ENCODE measurements at places on chromosomes 2 and 18. TPM values are rescaled to one million over a fixed set of nuclear protein-coding genes. Genes with fewer than 3 reads are reported as not detected.

DNA sequence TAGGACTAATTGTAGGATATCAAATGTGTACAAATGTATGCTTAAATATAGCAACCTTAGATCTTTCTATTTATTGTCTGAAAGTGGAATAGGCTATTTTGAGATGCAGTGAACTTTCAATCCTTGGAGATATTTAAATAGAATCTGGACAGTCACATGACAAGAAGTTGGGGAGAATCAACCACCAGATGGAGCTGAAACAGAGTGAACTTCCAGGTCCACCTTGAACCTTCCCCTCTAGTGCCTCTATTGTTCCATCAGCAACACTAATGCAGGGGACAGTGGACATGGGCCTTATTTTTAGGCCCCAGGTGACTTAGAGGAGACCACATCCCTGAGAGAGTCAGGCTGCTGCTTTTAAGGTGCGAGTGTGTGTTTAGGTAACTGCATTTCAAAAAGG, 37.0 kb upstream of the CRIM1 start:
- no peaks in the 10 kb centered on the region for H3K36me3 ChIP-seq
- H3K27me3 ChIP-seq: no peaks in the 10 kb centered on the region
- DNase-seq: no peak
- no peaks in the 10 kb centered on the region for H3K4me1 ChIP-seq
- no peak overlapping the region for H3K27ac ChIP-seq

DNA sequence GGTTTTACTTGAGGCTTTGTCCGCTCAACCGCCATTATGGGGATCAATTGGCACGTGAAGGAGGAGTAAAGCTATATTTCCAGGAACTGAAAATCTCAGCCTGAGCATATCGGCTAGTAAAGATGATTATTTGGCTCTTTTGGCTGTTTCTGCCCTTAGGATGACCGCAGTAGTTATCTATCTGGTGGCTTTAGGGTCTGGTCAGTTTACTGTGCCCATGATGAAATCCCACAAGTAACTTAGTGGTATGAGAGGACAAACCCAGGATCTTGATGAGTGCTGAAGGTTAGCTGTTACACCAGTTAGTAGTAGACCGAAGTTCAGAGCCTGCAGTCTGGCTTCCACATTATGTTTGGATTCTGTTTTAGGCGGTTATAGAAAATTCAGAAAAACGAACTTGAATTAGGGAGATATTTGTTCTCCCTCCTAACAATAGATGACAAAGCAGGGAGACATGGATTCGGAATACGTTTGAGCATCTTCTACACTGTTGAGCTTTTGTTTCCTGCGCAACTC, 1.2 kb downstream of the MAT2A start:
- H3K36me3 ChIP-seq: peaks cover 18% of the 10 kb centered on the region
- H3K27ac ChIP-seq: peak overlapping the region; percentile 98
- no peak for DNase-seq

- DNase-seq: no peak
- no peak overlapping the region for H3K27ac ChIP-seq
- H3K27me3 ChIP-seq: no peaks in the 10 kb centered on the region
- no peaks in the 10 kb centered on the region for H3K36me3 ChIP-seq
Observed at GRCh38 chr2:51667679-51668078, 635.7 kb upstream of the NRXN1 start.

GRCh38 chr2:17272170-17272569, 246.1 kb downstream of the RAD51AP2 start:
- no peak for DNase-seq
- H3K27me3 ChIP-seq: no peaks in the 10 kb centered on the region
- H3K27ac ChIP-seq: no peak overlapping the region
- no peaks in the 10 kb centered on the region for H3K36me3 ChIP-seq

DNA sequence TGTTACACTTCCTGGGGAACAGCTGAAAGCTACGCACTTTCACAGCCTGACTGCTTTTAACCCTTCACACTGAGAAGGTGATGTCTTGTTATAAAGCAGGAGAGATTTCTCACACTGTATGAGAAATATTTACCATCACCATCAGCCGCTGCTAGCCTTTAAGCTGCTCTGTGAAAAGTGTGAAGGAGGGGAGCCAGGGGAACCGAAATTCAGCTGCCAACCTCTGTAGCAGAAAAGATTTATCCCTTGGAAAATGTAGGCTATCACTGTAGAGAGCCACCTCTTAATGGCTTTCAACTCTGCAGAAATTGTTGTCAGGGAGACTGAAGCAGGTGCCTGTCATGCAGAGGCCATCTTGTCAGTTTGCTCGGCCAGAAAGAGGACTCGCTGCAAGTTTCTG, 145.3 kb downstream of the SP3 start:
- DNase-seq: no peak
- no peaks in the 10 kb centered on the region for H3K27me3 ChIP-seq
- no peaks in the 10 kb centered on the region for H3K36me3 ChIP-seq
- H3K27ac ChIP-seq: no peak overlapping the region

- H3K4me1 ChIP-seq: peaks cover 7% of the 10 kb centered on the region
- H3K36me3 ChIP-seq: no peaks in the 10 kb centered on the region
- no peak for DNase-seq
- H3K4me3 ChIP-seq: no peak overlapping the region
Observed at GRCh38 chr2:46780801-46781445, 134.7 kb downstream of the MCFD2 start.

- H3K36me3 ChIP-seq: no peaks in the 10 kb centered on the region
- no peaks in the 10 kb centered on the region for H3K27me3 ChIP-seq
- no peaks in the 10 kb centered on the region for H3K4me1 ChIP-seq
- no peak overlapping the region for H3K27ac ChIP-seq
Observed at GRCh38 chr18:73859837-73860397, 287.7 kb downstream of the FBXO15 start.

- H3K27me3 ChIP-seq: no peaks in the 10 kb centered on the region
- no peaks in the 10 kb centered on the region for H3K36me3 ChIP-seq
- no peak overlapping the region for H3K27ac ChIP-seq
- H3K4me3 ChIP-seq: no peak overlapping the region
- DNase-seq: no peak
Observed at GRCh38 chr2:230541934-230542380, 126.0 kb downstream of the SP100 start.

DNA sequence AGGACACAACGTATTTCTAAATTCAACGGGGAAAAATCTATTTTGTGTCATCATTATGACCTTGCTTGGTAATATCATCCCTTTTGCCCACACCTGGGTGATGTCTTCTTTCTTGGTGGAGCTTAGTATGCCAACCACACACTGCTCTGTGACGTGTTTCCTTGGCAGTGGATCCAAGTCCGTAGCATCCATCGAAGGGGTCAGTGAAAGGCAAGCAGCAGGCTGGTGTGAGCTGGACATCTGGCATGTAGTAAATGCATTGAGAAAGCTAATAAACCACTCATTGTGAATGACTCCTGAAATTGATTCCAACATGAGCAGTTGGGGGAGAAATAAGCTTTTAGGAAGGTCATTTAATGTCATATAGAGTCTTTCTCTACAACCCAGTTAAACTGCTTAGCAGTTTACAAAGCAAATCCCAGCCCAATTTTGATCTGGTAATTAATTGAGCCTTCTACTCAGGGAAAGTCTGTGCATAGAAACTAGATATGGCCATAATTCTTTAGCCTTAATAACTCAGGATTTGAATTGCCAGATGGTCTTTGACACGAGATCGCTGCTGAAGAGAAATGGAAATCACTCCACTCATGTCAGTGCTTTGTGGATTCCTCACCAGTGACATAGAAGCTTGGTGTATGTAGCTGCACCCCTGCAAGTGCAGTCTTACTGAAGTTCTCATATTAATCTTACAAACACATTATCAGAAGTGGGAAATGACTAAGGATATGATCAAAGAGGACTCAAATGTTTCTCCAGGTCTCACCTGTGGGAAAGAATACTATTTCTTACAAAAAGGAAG, 494.8 kb downstream of the CMPK2 start:
- H3K27me3 ChIP-seq: no peaks in the 10 kb centered on the region
- no peak for DNase-seq
- H3K27ac ChIP-seq: no peak overlapping the region
- H3K4me3 ChIP-seq: no peak overlapping the region
- H3K36me3 ChIP-seq: no peaks in the 10 kb centered on the region

GRCh38 chr2:149540138-149540537, 47.4 kb downstream of the MMADHC start:
- H3K27me3 ChIP-seq: no peaks in the 10 kb centered on the region
- H3K4me3 ChIP-seq: no peak overlapping the region
- H3K36me3 ChIP-seq: no peaks in the 10 kb centered on the region
- no peaks in the 10 kb centered on the region for H3K4me1 ChIP-seq

GRCh38 chr2:219663116-219663762, 35.8 kb downstream of the SLC4A3 start:
- no peaks in the 10 kb centered on the region for H3K36me3 ChIP-seq
- H3K4me3 ChIP-seq: no peak overlapping the region
- DNase-seq: no peak

- DNase-seq: no peak
- no peaks in the 10 kb centered on the region for H3K4me1 ChIP-seq
- no peak overlapping the region for H3K27ac ChIP-seq
- no peaks in the 10 kb centered on the region for H3K36me3 ChIP-seq
- no peak overlapping the region for H3K4me3 ChIP-seq
Observed at GRCh38 chr2:130336150-130336876, 6.4 kb upstream of the IMP4 start.

DNA sequence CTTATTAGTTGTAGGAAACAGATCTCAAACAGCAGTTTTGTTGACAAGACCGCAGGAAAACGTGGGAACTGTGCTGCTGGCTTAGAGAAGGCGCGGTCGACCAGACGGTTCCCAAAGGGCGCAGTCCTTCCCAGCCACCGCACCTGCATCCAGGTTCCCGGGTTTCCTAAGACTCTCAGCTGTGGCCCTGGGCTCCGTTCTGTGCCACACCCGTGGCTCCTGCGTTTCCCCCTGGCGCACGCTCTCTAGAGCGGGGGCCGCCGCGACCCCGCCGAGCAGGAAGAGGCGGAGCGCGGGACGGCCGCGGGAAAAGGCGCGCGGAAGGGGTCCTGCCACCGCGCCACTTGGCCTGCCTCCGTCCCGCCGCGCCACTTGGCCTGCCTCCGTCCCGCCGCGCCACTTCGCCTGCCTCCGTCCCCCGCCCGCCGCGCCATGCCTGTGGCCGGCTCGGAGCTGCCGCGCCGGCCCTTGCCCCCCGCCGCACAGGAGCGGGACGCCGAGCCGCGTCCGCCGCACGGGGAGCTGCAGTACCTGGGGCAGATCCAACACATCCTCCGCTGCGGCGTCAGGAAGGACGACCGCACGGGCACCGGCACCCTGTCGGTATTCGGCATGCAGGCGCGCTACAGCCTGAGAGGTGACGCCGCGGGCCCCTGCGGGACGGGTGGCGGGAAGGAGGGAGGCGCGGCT, at the start of gene TYMS:
TYMS (plus strand) TSS at position 343 of the 690 bp plus-strand sequence; CDS start at position 433, 90 bp downstream.
- H3K4me1 ChIP-seq: no peaks in the 10 kb centered on the region
- no peaks in the 10 kb centered on the region for H3K36me3 ChIP-seq
- H3K27me3 ChIP-seq: no peaks in the 10 kb centered on the region
- peak; percentile 17 for DNase-seq

DNA sequence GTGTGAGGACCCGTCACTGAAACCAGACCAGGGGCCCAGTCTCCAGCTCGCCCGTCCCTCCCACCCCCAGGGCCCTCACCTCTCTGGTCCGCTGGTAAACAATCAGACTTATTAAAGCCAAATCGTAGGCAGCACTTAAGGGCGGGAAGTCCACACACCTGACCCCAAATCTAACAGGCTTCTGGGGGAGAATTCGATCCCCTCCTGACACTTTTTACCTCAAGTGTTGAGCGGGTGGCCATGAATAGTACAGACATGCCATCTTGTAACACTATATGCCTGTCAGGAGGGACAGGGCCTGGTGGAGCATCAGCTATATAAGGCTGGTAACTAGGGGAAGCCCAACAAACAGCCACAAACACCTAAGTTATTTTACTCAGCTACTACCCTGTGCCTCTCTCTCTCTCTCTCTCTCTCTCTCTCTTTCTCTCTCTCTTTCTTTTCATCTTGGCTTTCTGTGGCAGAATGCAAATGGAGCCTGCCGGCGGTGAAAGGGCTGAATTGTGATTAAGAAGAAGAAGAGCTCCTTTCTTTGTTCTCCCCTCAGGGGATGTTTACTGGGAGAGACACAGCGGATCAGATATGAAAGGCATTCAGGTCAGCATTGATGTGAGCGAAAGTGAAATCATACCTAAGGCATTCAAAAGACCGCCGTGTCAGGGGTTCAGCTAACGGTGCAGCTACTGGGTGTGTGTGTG, 9.5 kb downstream of the ZEB2 start:
- no peak overlapping the region for H3K4me3 ChIP-seq
- H3K27me3 ChIP-seq: peaks cover 2% of the 10 kb centered on the region
- peak overlapping the region; percentile 44 for H3K27ac ChIP-seq
- DNase-seq: no peak

DNA sequence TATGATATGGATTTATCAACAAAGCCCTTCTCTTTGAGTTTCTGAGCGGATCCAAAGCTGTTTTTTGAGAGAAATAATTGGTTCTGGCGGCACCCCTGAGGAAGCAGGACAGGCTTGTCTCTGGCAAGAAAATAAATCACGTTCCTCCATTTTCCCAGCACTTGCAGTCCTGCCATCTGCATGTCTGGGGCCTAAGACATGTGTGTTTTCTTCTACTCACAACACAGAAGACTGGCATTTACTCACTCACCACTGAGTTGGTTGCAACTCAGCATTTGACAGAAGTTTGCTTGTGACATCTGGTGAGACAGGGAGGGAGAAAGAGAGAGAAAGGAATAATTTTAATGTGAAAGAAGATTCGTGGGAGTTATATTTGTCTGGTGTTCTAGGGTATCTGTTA, 37.0 kb upstream of the YES1 start:
- H3K36me3 ChIP-seq: no peaks in the 10 kb centered on the region
- no peak for DNase-seq
- H3K27ac ChIP-seq: no peak overlapping the region
- no peaks in the 10 kb centered on the region for H3K27me3 ChIP-seq
- no peak overlapping the region for H3K4me3 ChIP-seq
- H3K4me1 ChIP-seq: no peaks in the 10 kb centered on the region

- H3K4me1 ChIP-seq: no peaks in the 10 kb centered on the region
- no peak overlapping the region for H3K27ac ChIP-seq
- no peak for DNase-seq
Observed at GRCh38 chr2:144239726-144240125, 280.2 kb downstream of the ZEB2 start.

- peaks cover 2% of the 10 kb centered on the region for H3K27me3 ChIP-seq
- H3K4me1 ChIP-seq: no peaks in the 10 kb centered on the region
- DNase-seq: no peak
- no peak overlapping the region for H3K4me3 ChIP-seq
Observed at GRCh38 chr2:14909795-14910194, 277.3 kb downstream of the LRATD1 start.

DNA sequence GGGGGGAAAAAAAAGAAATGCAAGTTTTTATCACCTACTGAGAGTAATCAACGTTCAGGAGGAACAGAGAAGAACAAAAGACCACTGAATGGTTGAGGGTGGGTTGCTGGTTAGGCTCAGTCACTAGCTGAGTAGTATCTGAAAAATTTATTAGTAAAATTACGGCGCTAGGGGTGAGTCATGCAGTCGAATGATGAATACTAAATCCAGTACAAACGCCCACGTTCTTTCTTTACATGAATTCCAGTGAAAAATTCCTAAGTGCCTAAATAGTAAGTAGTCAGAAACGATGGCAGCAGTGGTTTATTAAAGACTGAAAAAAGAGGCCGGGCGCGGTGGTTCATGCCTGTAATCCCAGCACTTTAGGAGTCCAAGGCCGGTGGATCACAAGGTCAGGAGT, 52.0 kb downstream of the TEKT4 start:
- H3K36me3 ChIP-seq: no peaks in the 10 kb centered on the region
- no peaks in the 10 kb centered on the region for H3K27me3 ChIP-seq
- no peak for DNase-seq
- H3K4me3 ChIP-seq: no peak overlapping the region

SCN7A gene
- 6.3 TPM for total RNA-seq

TUBA3D gene
- 75.2 TPM for total RNA-seq

SKOR2 gene
- 1.1 TPM for total RNA-seq

REG1A gene
- not detected for total RNA-seq

CFAP221 gene
- total RNA-seq: 18.3 TPM

ACTG2 gene
- total RNA-seq: 1,176 TPM

PPP1R1C gene
- total RNA-seq: 9.1 TPM

COLEC11 gene
- total RNA-seq: 10.5 TPM

CRYGD gene
- not detected for total RNA-seq

EPB41L3 gene
- 182 TPM for total RNA-seq

Data from prostate gland (tissue), 2 donors.